Motor neuron (in vitro differentiated cells): ENCODE measurements at places on chromosomes 3 and 15. TPM values are rescaled to one million over a fixed set of nuclear protein-coding genes. Genes with fewer than 3 reads are reported as not detected.

GRCh38 chr3:172448661-172449465 lies 607 bp upstream of the GHSR start:
- peak; percentile 48 for ATAC-seq

DNA sequence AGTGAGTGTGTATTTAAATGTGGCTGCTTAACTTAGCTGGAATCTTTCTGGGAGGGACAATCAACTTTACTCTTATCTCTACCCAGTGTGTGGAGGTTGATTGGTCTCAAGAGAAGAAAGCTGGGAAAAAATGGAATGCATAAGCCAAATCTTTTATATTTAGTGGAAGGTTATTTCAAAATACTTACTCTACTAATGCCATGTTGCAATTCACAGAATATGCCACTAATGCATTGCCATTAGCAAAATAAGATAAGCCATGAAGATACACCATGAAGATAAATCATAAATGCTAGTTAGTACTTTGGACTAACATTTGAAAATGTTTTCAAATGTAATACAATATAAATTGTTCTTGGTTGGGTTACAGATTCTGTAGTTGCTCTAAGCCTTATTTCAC lies 155.1 kb upstream of the LRRFIP2 start:
- ATAC-seq = no peak

DNA sequence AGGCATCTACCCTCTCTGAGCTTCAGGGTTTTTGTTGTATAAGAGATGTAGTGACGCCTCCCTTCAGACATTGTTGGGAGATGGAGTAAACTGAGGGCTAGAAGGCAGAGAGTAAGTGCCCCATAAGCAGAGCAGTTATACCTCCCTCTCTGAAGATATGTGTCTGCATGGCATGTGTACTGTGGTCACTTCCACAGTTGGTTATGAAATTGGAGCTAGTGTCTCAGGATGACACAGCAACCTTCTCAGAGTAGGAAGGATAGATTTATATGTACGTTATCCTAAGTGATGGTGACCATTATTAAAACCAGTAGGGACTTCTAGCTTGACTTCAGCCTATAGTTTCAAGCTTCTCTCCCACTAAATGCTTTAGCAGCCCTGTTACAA lies 17.9 kb downstream of the PXK start:
- no peak for ATAC-seq

DNA sequence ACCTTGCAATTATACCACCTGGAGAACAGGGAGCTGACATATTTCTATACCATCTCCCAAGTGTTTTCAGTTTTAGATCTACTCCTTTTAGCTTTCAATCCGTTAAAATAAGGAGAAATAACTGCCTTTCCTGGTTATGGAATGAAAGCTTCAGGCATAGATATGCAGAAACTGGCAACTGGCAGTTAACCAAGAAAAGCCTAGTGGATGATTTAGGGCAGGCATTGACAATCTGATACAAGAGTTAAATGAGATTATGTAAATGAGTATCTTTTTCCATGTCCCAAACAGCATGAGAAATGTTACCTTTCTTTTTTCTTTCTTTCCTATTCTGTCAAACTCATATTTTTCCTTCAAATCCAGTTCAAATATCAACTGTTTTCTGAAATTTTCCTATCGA lies 689.1 kb upstream of the DPPA4 start:
- ATAC-seq = no peak

DNA sequence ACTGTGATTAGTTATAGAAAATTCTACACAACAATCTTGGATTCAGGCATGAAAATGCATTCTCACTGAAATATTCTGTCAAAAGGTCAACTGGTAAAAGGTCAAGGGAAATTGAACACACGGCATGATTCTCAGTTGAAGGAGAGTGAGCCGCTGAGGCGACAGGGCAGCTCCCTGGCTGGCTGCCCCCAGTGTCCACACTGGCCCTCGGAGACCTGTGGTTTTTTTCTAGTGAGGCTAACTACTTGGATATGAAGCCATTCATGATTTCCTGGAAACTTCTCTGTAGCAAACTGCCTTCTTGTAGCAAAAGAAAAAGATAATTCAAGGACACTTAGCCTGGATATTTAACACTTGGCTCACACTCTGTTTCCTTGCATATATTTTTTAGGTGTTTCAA lies 37.2 kb downstream of the AADACL2 start:
- no peak for ATAC-seq

DNA sequence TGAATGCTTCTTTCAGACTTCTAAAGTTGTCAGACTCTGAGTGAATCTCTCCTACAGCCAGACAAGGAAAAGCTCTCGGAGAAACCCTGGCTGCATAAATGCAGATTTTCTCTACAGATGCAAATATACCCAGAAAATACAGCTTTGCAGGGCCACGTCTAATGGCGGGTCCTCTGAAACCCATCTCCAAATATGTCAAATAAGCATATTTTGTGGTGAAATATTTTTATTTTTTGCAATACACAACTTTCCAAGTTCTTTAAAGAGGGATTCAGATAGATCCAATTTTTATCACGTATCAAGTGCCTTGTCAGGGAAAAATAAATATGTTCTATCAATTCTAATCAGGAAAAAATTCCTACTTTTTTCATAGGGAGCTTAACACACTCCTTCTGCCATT lies 229.4 kb downstream of the SI start:
- ATAC-seq = no peak

GRCh38 chr3:168862466-168862865 lies 766.7 kb upstream of the GOLIM4 start:
- ATAC-seq = no peak

GRCh38 chr3:72601060-72601459 lies 247.2 kb downstream of the SHQ1 start:
- peak; percentile 46 for ATAC-seq

DNA sequence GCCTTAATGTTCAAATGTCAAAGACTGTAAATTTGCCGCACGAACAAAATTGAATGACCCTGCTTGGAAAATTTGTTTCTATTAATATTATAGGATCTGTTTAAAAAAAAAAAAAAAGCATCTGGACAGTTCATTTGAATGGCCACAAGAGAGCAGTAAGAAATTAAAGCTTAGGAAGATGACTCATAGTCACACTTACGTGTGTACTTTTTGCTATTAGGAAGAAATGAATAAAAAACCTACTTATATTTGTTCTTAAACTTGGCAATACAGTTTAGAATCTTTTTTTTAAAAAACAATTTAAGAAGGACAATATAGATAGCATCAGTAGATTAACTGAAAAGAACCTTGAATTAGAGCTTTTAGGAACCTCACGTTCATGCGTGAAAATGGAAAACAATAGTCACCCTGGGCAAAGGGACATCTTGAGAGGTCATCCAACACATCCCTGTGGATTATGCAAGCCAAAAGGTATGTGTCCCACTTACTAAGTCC lies 621.8 kb downstream of the MECOM start:
- no peak for ATAC-seq

- ATAC-seq = no peak
Measured at GRCh38 chr15:84766461-84767035, 18.2 kb downstream of the ZNF592 start.

DNA sequence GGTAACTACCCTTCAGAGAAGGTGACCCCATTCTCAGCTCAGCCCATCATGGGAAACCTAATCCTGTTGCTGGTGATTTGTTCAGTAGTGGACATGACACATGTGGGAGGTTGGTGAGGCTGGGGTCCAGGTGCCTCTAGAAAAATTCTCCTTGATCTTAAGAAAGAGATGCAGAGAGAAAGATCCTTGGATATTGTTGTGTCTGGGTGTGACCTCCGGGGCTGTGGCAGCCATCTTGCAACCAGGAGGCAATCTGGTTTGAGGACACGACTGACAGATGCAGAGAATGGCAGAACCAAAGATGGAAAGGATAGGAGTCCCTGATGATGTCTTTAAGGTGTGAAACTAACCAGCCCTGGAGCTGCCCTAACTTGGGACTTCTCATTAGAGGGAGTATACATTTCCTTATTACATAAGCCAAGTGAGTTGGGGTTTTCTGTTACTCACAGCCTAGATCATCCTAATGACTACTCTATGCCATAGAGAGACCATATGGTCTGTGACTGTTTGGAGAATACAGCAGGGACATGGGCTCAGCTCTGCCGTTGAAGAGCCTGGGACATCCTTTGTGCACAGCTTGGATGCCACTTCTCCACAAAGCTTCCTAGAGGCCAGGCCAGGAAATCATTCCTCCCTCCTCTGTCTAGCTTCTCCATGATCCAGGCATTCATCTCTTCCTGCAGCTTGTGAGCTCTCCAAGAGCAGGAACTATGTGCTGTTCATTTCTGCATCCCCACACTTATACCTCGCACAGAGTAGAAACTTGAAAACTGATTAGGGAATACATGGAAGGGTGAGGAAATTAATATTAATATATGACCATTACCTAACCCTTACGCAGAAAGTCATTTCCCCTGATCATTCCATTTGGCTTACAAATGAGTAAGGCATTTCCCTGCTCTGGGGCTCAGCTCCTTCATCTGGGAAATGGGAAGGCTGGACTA lies 45.9 kb downstream of the HRH1 start:
- ATAC-seq = no peak

- no peak for ATAC-seq
Measured at GRCh38 chr3:194890091-194890490, 204.4 kb downstream of the FAM43A start.

- no peak for ATAC-seq
Measured at GRCh38 chr15:74176262-74177214, 3.0 kb downstream of the ISLR start.

GRCh38 chr3:115286529-115287197 lies 139.6 kb upstream of the ZBTB20 start:
- peak; percentile 12 for ATAC-seq

Gene ROPN1B
- 0.98 and 1.7 TPM in 2 replicates for total RNA-seq

Gene CSPG5
- 22.5 and 24.4 TPM in 2 replicates for total RNA-seq
